ENCODE measurements at places on chromosomes 12 and 14.

GRCh38 chr12:113449839-113450238 lies 21.8 kb downstream of the LHX5 start:
- no peak for DNase-seq

GRCh38 chr12:109197327-109197726 lies 80.9 kb downstream of the ACACB start:
- DNase-seq, result no peak

DNA sequence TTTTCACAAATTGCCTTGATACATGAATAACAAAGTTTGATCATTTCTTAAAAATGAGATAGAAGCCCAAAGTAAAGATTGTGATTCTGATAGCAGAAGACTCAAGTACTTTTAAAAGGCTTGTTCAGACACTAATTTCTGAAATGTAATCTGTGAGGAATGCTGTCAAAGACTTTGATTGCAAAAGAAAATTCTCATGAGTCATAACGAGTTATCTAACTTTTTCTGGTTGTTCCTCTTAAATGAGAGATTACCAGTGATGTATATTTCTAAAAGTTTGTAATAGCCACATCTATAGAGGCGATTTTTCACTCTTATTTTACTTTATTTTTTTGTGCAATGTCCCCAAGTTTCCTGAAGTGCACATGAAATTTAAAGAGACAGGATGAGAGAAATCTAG lies 7.0 kb downstream of the PYGL start:
- DNase-seq, result no peak

DNA sequence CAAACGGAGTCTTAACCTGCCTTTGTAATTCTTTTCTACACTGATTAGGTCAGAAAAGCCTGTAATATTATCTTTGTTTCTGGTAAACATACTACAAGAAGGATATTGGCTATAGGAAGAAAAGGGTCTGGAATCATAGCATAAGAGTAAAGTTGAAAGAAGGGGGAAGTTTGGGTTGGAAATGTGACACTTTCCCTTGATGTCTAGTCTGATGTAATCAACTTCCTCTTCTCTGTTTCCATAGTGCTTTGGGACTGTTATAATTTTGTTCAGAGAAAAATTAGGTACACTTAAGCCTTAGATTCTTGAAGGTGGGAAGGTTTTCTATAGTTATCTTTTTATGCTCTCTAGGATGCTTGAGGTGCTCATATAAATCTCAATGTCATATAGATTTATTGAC lies 322.2 kb downstream of the AEBP2 start:
- no peak for DNase-seq

DNA sequence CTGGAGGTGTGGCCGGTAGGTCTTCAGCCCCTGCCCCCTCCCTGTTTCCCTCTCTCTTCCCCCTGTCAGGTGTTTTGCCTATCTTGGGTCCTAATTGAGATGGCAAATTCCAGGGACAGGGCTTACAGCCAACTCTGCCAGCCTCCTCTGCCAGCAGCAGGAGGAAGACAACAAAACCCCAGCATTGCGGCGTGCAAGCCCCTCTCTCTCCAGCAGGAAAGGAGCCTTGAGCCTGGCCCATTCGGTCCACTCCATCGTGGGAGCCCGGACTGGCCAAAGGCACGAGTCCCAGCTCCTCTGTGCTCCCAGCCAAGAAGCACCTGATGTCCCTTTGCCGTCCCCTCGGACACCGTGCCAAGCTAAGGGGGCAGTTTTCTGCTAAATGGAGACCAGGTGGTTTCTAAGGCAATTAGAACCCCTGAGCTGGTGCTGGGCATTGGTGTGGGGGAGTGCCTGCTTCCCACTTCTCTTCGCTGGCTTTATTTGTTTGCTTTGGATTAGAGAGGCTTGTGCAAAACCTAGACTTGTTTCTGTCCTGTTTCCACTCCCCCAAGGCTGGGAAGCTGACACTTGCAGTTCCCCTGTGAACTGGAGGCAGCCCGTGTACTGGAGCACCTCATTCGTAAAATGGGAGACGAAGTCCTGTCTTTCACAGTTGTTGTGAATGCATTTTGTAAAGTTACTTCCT lies 57.1 kb upstream of the LHX5 start:
- no peak for DNase-seq
